ENCODE measurements at places on chromosomes 2 and 18. TPM values are rescaled to one million over a fixed set of nuclear protein-coding genes. Genes with fewer than 3 reads are reported as not detected.

DNA sequence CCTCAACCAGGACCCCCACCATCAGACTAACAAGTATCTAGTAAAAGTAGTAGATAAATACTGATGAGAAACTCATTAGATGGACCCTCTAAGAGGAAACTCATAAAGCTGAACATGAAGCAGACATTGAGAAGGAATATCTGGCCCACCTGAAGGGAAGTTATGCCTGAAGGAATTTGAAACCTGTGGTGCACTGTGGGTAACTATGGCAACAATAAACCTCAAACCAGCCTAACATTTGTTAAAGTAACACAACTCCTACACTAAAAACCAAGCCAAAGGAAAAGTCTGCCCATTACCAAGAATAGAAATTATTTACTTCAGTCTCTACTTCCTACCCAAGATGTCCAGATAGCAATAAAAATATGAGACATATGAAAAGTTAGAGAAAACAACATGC, 43.4 kb downstream of the KIAA1328 start:
- H3K27me3 ChIP-seq: no peaks in the 10 kb centered on the region
- no peaks in the 10 kb centered on the region for H3K4me1 ChIP-seq
- no peaks in the 10 kb centered on the region for H3K36me3 ChIP-seq
- no peak for DNase-seq
- H3K27ac ChIP-seq: no peak overlapping the region
- no peak overlapping the region for H3K4me3 ChIP-seq

GRCh38 chr18:26867471-26867870, 2.0 kb upstream of the AQP4 start:
- no peak overlapping the region for H3K4me3 ChIP-seq
- no peak for DNase-seq
- peaks cover 9% of the 10 kb centered on the region for H3K4me1 ChIP-seq
- no peaks in the 10 kb centered on the region for H3K36me3 ChIP-seq
- peaks cover 28% of the 10 kb centered on the region for H3K27me3 ChIP-seq

TMEM169 gene
- total RNA-seq: 1.8 TPM

DNA sequence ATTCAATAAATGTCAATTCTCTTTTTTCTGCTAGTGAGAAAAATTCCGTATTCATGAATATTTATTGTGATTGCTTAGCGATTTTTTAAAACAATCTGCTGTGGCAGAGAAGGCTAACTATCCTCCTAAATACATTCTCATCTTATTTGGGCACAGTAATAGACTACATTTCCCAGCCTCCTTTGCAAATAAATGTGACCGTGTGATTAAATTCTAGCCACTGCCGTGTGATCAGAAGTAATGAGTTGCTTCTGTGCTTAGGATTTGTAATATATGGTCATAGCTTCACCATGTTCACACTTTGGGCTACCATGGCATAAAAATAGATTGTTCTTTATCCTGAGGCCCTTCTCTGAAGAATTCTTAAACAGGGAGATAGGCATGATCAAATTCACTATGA, 179.6 kb downstream of the FAM124B start:
- H3K27me3 ChIP-seq: no peaks in the 10 kb centered on the region
- H3K36me3 ChIP-seq: no peaks in the 10 kb centered on the region
- H3K4me1 ChIP-seq: peaks cover 5% of the 10 kb centered on the region
- H3K4me3 ChIP-seq: no peak overlapping the region
- no peak overlapping the region for H3K27ac ChIP-seq

GRCh38 chr2:120914839-120915521, 179.3 kb downstream of the GLI2 start:
- no peaks in the 10 kb centered on the region for H3K36me3 ChIP-seq
- H3K4me3 ChIP-seq: no peak overlapping the region
- H3K27me3 ChIP-seq: no peaks in the 10 kb centered on the region
- peak; percentile 96 for DNase-seq
- peak overlapping the region; percentile 5 for H3K27ac ChIP-seq

DNA sequence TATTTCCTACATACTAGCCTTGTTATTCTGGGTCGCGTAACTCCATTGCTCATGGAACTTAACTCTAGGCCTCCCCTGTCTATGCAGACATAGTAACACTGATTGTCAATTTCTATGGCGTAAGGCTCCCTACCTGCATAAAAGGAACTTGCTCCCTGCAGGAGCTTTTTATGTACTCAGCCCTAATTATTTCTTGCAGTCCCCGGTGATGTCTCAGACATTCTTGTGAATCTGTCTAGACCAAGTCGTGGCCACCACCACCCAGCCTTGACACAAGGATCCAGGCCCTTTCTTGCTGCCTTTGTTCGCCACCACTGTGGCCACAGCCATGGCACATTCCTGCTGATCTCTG, 189.5 kb upstream of the CTAGE1 start:
- H3K4me1 ChIP-seq: no peaks in the 10 kb centered on the region
- no peaks in the 10 kb centered on the region for H3K27me3 ChIP-seq
- DNase-seq: no peak
- no peak overlapping the region for H3K27ac ChIP-seq
- no peaks in the 10 kb centered on the region for H3K36me3 ChIP-seq

- no peak overlapping the region for H3K27ac ChIP-seq
- no peak overlapping the region for H3K4me3 ChIP-seq
- H3K36me3 ChIP-seq: no peaks in the 10 kb centered on the region
- DNase-seq: peak; percentile 79
- no peaks in the 10 kb centered on the region for H3K27me3 ChIP-seq
These were observed 52.3 kb downstream of the HIBCH start for GRCh38 chr2:190267302-190267701.

ARHGAP28 gene
- total RNA-seq: 19.3 TPM

DNA sequence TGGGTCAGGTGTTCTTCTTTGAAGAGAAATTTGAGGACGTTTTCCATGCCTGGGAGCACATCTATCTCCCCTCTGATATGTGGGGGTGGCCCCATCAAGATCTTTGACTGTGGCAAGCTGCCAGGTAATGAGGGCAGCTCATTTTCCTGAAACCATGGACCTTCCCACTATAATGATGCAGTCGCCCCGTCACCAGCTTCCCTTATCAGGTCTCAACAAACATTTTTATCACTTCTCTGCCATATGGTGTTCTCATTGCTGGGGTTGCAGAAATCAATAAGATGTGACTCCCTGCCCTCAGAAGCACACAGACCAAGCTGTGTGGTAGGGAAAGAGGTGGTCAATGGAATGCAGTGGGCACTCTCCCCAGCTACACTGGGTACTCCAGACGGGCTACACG, 48.4 kb upstream of the B3GNT7 start:
- H3K4me3 ChIP-seq: no peak overlapping the region
- no peak overlapping the region for H3K27ac ChIP-seq
- no peak for DNase-seq
- no peaks in the 10 kb centered on the region for H3K27me3 ChIP-seq

GRCh38 chr2:169933124-169933711, 106.0 kb downstream of the UBR3 start:
- peak; percentile 15 for DNase-seq
- no peaks in the 10 kb centered on the region for H3K27me3 ChIP-seq
- H3K27ac ChIP-seq: no peak overlapping the region
- peaks cover 25% of the 10 kb centered on the region for H3K36me3 ChIP-seq
- no peak overlapping the region for H3K4me3 ChIP-seq
- H3K4me1 ChIP-seq: no peaks in the 10 kb centered on the region

ANKRD30BL gene
- total RNA-seq: 0.14 TPM

- no peak for DNase-seq
- no peaks in the 10 kb centered on the region for H3K36me3 ChIP-seq
- H3K27ac ChIP-seq: no peak overlapping the region
- no peak overlapping the region for H3K4me3 ChIP-seq
These were observed 397.9 kb downstream of the NYAP2 start for GRCh38 chr2:225797394-225797793.

DNA sequence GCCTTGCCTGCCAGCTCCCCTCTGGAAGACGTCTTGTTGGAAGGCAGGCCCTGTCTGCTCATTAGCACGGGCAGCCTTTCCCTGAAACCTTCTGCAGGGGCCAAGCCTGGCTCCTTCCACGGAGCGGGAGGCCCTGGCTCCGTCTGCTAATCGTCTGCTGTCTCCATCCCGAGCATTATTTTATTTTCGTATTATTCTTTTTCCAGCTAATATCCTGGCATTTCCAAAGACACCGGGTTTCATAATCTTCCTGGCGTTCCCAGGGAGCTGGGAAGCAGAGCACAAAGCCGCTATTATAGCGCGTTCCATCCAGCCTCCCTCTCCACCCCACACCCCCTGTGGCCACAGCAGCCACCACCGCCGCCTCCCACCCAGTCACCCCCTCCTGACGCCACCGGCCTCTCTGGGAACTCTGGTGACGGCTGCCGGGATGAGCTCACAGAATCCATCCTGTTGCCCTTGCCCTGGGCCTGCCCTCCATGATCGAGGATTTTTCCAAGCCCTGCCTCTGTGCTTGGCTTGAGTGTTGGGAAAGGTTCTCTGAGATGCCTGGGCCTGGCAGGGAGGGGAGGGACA, 125.5 kb downstream of the DYSF start:
- no peaks in the 10 kb centered on the region for H3K36me3 ChIP-seq
- no peak overlapping the region for H3K4me3 ChIP-seq
- H3K4me1 ChIP-seq: no peaks in the 10 kb centered on the region
- no peaks in the 10 kb centered on the region for H3K27me3 ChIP-seq
- no peak overlapping the region for H3K27ac ChIP-seq

DNA sequence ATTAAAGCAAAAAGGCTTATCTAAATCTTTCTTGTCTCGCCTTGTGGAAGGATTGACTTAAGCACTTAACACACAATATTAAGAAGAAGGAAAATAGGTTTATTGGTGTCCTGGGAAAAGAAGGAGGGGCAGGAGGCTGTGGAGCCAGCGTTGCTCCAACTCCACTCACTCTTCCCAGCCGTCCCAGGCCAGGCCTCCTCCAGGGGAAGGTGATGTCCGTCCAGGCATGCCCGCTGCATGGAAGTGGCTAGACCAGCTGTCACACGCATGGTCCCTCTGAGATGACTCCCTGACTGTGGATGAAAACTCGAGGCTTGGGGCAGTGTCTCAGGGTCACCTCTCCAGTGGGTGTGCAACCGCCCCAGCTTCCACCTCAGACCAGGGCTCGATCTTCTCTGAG, 281.1 kb downstream of the GALR1 start:
- H3K4me1 ChIP-seq: no peaks in the 10 kb centered on the region

- H3K27me3 ChIP-seq: no peaks in the 10 kb centered on the region
- peak; percentile 53 for DNase-seq
- H3K4me1 ChIP-seq: no peaks in the 10 kb centered on the region
- no peaks in the 10 kb centered on the region for H3K36me3 ChIP-seq
- no peak overlapping the region for H3K27ac ChIP-seq
These were observed 1.1 kb downstream of the TTL start for GRCh38 chr2:112483042-112483473.

ANKRD36 gene
- total RNA-seq: 72.7 TPM

- H3K36me3 ChIP-seq: no peaks in the 10 kb centered on the region
- H3K27ac ChIP-seq: no peak overlapping the region
- no peak for DNase-seq
- H3K4me1 ChIP-seq: peaks cover 13% of the 10 kb centered on the region
These were observed 610.4 kb downstream of the ERBB4 start for GRCh38 chr2:211928201-211928600.

- H3K27me3 ChIP-seq: no peaks in the 10 kb centered on the region
- H3K4me1 ChIP-seq: no peaks in the 10 kb centered on the region
- H3K36me3 ChIP-seq: no peaks in the 10 kb centered on the region
- H3K4me3 ChIP-seq: no peak overlapping the region
- DNase-seq: no peak
These were observed 298.1 kb downstream of the CBLN2 start for GRCh38 chr18:72246076-72246475.

ABCB11 gene
- 0.12 TPM for total RNA-seq

STPG4 gene
- total RNA-seq: not detected

DNA sequence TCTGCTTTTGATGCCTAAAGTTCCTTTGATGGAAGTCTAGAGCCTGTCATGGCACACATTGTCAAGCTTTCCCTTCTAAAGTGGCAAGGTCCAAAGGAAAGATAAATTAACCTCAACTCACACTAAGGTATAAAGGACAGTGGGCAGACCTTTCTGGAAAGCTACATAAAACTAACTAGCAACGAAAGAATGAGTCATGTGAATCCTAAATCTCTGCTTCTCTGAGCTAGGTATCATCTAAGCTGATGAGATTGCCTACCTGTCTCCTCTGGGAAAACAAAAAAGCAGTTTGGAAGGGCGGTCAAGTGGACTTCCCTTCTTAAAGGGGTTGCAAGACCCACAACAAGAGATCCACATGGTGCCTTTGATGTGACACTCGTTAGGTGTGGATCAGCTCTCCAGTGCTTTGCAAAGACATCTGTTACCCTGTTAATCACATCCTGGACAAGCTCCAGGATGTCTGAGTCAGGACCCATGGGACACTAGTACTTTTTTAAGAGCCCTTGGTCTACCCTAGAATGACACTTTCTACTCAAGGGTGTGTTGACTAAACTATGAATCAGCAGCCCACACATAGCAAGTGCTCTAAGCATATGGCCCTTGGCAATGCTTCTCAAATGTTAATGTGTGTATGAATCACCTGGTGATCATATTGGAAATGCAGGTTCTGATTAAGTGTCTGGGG, 173.5 kb downstream of the ALK start:
- no peaks in the 10 kb centered on the region for H3K4me1 ChIP-seq
- no peak overlapping the region for H3K27ac ChIP-seq
- no peaks in the 10 kb centered on the region for H3K36me3 ChIP-seq
- DNase-seq: peak; percentile 7

GRCh38 chr2:80299661-80300060, 4.9 kb downstream of the LRRTM1 start:
- no peaks in the 10 kb centered on the region for H3K36me3 ChIP-seq
- DNase-seq: no peak
- no peak overlapping the region for H3K27ac ChIP-seq
- H3K4me1 ChIP-seq: peaks cover 18% of the 10 kb centered on the region
- no peak overlapping the region for H3K4me3 ChIP-seq

GRCh38 chr2:37532503-37532902, 138.9 kb downstream of the CDC42EP3 start:
- H3K36me3 ChIP-seq: no peaks in the 10 kb centered on the region
- H3K27me3 ChIP-seq: no peaks in the 10 kb centered on the region
- no peaks in the 10 kb centered on the region for H3K4me1 ChIP-seq
- DNase-seq: no peak
- no peak overlapping the region for H3K4me3 ChIP-seq

- H3K4me1 ChIP-seq: peaks cover 55% of the 10 kb centered on the region
- no peak overlapping the region for H3K4me3 ChIP-seq
- DNase-seq: no peak
- no peak overlapping the region for H3K27ac ChIP-seq
These were observed 74.1 kb downstream of the CTAGE1 start for GRCh38 chr18:22343613-22344012.

DNA sequence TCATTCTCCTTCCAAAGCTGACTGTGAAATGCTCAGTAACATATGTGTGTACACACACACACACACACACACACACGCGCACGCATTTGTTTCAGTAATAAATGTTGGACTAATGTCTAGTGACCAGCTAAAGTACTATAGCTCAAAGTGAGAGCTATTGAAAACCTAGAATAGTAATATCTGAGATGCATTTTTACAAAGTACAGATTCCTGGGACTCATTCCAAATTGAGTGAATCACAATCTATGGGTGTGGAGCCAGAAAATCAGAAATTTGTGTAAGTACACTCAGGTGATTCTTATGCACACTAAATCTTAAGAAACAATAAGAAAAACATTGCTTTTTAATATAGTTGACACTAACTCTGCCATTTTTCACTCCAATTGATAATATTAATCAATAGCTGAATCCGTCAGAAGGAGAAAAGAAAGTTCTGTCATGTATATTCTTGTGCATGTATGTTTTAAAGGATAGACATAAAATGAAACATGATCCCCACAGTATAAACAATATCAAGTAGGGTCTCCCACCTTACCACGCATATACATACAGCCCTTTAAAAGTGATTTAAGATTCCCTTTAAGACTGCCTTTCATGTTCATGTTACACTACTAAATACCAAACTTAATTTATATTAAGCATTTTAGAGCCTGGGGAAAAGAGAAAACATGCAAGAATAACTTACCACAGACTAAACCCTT, 123.5 kb downstream of the ATAD2B start:
- DNase-seq: no peak
- no peaks in the 10 kb centered on the region for H3K4me1 ChIP-seq
- peaks cover 1% of the 10 kb centered on the region for H3K36me3 ChIP-seq
- no peaks in the 10 kb centered on the region for H3K27me3 ChIP-seq
- H3K27ac ChIP-seq: no peak overlapping the region

DPP10 gene
- 1.7 TPM for total RNA-seq

SLC38A11 gene
- total RNA-seq: not detected

Data from cardiac muscle cell (in vitro differentiated cells and primary cell).